ENCODE measurements at places on chromosomes 2 and 18.

- no peak overlapping the region for H3K27ac ChIP-seq
- no peak for DNase-seq
- peaks cover 2% of the 10 kb centered on the region for H3K4me1 ChIP-seq
These were observed 2.0 kb upstream of the DARS1 start for GRCh38 chr2:135987441-135987840.

DNA sequence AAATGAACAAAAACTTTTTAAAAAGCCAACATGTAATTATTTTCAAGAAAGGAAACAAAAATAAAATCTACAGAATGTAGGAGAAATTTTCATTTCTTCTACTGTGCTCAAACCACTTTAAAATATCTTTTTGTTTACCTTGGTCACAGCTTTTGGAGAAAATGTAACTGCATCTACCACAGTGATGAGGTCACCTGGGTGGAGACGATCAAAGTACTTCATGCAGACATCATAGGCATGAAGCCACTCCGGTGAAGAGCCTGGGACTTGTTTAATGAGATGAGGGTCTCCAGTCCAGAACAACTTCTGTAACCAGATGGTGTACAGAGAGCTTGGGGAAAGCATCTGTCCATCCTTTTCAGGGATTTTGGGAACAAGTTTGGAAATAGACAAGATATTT is 285.8 kb downstream of the NBAS start:
- no peaks in the 10 kb centered on the region for H3K4me1 ChIP-seq
- no peaks in the 10 kb centered on the region for H3K36me3 ChIP-seq
- no peak overlapping the region for H3K4me3 ChIP-seq
- no peaks in the 10 kb centered on the region for H3K27me3 ChIP-seq
- no peak for DNase-seq
- H3K27ac ChIP-seq = no peak overlapping the region

DNA sequence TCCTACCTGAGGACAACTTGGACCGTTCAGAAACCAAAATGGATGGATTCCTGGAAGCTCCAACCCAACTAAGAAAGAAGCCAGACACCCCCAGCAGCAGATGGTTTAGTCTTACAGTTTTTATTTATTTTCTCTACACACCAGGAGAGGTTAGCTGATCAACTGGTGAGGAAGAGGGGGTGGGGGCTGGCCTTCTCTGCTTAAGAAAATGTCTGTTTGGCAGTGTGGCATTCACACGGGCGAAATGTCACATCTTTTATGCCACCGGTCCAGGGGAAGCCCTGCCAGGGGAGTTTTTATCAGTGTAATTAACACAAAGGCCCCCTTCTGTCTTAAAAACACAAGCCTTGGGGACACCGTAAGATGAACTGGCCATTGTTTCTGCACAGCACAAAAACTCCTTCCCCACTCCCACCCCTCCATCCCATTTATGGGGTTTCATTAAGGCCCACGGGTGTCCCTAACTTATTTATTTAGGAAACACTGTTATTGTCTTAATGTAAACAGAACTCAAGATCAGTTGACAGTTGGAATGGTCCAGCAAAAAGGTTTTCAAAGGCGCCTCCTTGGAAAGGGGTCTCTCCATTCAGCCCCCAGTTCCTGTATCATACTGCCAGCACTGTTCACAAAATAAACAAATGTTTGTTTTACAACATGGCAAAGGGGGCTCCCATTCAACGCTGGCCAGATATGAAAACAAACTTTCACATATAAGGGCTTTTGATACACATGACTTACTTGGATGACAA is 217.0 kb downstream of the C1D start:
- H3K36me3 ChIP-seq = no peaks in the 10 kb centered on the region
- no peak for DNase-seq
- no peak overlapping the region for H3K27ac ChIP-seq
- no peak overlapping the region for H3K4me3 ChIP-seq
- no peaks in the 10 kb centered on the region for H3K4me1 ChIP-seq

DNA sequence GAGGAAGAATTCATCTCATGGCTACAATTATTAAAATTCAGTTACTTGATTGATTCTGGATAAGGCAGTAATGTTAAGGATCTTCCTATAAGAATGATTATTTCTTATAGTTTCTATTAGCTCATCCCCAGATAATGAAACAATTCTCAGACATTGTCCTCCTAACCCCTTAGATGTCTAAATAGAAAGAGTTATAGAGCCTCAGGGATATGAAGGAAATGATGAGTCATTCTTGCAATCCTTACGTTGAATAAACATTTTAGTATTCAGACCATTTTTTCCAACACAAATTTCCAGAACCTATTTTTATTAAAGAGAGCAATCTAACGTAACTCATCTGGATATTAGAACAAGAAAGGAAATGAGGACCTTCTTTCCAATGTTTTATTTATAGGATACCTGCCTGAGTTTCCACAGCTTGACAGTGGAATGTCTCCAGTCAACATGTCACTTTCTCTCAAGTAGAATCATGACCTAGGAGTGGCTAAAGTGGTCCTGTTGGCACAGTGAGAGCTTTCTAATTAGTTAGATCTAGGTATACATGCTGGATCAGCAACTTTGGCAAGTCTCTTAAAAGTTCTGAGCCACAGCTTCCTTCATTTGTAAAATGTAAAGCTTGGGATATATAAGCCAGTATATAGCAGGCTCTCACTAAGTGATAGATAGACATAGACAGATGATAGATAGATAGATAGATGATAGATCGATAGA is 88.0 kb upstream of the RAB27B start:
- no peaks in the 10 kb centered on the region for H3K36me3 ChIP-seq
- no peak for DNase-seq
- H3K4me3 ChIP-seq = no peak overlapping the region
- no peaks in the 10 kb centered on the region for H3K4me1 ChIP-seq
- H3K27me3 ChIP-seq = no peaks in the 10 kb centered on the region

GRCh38 chr18:70417847-70418246 is 129.0 kb downstream of the SOCS6 start:
- no peak for DNase-seq
- no peak overlapping the region for H3K27ac ChIP-seq
- no peak overlapping the region for H3K4me3 ChIP-seq
- H3K36me3 ChIP-seq = no peaks in the 10 kb centered on the region
- H3K27me3 ChIP-seq = no peaks in the 10 kb centered on the region

GRCh38 chr2:119465687-119466086 is 34.0 kb downstream of the TMEM37 start:
- no peaks in the 10 kb centered on the region for H3K36me3 ChIP-seq
- H3K4me1 ChIP-seq = 0 out of 2 replicates have a peak, but pooled peaks cover 1% of the 10 kb centered on the region

DNA sequence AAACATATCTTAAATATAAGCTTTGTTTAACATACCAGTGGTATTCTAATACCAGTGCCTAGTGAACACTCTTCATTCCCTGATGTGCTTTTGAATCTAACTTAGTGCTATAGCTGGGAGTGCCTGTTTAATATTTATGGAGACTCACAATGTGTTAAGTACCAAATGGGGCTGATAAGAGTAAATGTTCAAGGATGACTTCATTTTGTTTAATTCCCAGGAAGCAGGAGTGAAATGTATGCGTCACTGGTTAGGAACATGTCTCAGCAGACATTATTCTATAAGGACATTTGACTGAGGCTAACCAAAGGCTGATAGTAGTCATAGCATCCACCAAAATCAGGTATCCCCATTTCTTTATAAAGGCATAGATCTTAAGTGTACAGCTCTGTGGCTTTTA is 31.7 kb upstream of the LINC00305 start:
- H3K36me3 ChIP-seq = no peaks in the 10 kb centered on the region
- DNase-seq = no peak
- no peak overlapping the region for H3K27ac ChIP-seq
- no peaks in the 10 kb centered on the region for H3K4me1 ChIP-seq
- no peaks in the 10 kb centered on the region for H3K27me3 ChIP-seq

GRCh38 chr18:40006634-40007033 is 1948.4 kb upstream of the PIK3C3 start:
- DNase-seq = no peak
- no peaks in the 10 kb centered on the region for H3K36me3 ChIP-seq
- H3K27ac ChIP-seq = no peak overlapping the region
- H3K4me3 ChIP-seq = no peak overlapping the region
- H3K4me1 ChIP-seq = no peaks in the 10 kb centered on the region

- H3K4me1 ChIP-seq = no peaks in the 10 kb centered on the region
- no peak overlapping the region for H3K4me3 ChIP-seq
- H3K27me3 ChIP-seq = no peaks in the 10 kb centered on the region
These were observed 252.4 kb downstream of the LPIN1 start for GRCh38 chr2:11998626-11999378.

GRCh38 chr2:13089971-13090370 is 373.2 kb downstream of the TRIB2 start:
- H3K4me3 ChIP-seq = no peak overlapping the region
- no peaks in the 10 kb centered on the region for H3K27me3 ChIP-seq
- no peak overlapping the region for H3K27ac ChIP-seq
- DNase-seq = no peak
- no peaks in the 10 kb centered on the region for H3K36me3 ChIP-seq

GRCh38 chr2:1750933-1751766 is 6.8 kb upstream of the PXDN start:
- peaks cover 3% of the 10 kb centered on the region for H3K4me1 ChIP-seq
- no peak overlapping the region for H3K27ac ChIP-seq
- no peak overlapping the region for H3K4me3 ChIP-seq
- DNase-seq = no peak
- H3K27me3 ChIP-seq = no peaks in the 10 kb centered on the region

GRCh38 chr2:45709137-45709536 is 57.7 kb downstream of the PRKCE start:
- H3K4me1 ChIP-seq = no peaks in the 10 kb centered on the region
- H3K27me3 ChIP-seq = no peaks in the 10 kb centered on the region

- H3K36me3 ChIP-seq = peaks cover 9% of the 10 kb centered on the region
- H3K27me3 ChIP-seq = no peaks in the 10 kb centered on the region
- no peak overlapping the region for H3K4me3 ChIP-seq
- H3K27ac ChIP-seq = no peak overlapping the region
- no peak for DNase-seq
These were observed 30.5 kb downstream of the GPC1 start for GRCh38 chr2:240465765-240466578.
